ENCODE measurements at places on chromosomes 1 and 21. TPM values are rescaled to one million over a fixed set of nuclear protein-coding genes. Genes with fewer than 3 reads are reported as not detected.
A peak's percentile ranks its signal among the peaks of the same experiment; 100 is the strongest.

DNA sequence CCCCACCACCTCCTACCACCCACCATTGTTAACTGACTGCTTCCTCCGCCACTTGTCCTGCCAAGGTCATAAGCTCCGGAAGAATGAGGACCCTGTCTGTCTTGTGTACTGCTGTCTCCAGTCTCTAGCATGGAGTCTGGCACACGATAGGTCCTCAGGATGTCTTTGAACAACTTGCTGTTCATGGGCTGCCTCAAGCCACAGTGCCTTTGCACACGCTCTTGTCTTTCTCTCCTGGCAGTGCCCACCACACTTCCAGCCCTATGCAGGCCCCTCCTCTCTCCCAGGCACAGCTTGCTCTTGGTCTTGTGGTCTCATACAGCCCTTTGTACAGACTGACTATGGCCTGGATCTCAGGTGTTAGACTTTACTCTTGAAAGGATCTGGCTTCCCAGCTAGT is 97.6 kb downstream of the ARHGEF10L start:
- DNase-seq = no peak

DNA sequence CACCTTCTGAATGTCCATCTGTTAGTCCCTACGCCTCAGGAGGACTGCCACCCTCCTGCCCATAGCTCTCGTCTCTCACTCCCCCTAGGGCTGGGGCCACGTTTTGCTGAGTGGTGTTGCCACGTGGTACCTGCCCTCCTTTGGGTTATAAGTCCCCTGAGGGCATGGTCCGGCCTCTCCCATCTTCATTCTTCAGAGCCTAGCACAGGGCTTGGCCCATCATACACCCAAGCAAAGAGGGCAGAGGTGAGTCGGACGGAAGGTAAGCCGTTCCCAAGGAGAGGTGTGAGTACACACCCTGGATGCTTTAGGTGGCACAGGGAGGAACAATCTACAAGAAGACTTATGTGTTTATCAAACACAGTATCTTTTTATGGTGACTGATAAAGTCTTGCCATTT is 10.9 kb downstream of the PADI2 start:
- no peak for DNase-seq

- peak; percentile 64 for DNase-seq
These were observed 720 bp upstream of the F3 start for GRCh38 chr1:94542088-94542870.

DSCAM gene
- total RNA-seq = not detected

- peak; percentile 49 for DNase-seq
These were observed 77.8 kb downstream of the BACH1 start for GRCh38 chr21:29376556-29376955.

- DNase-seq = no peak
These were observed 1770.9 kb downstream of the BRINP3 start for GRCh38 chr1:188706742-188707141.

S100A10 gene
- total RNA-seq = 115 TPM

SH3GLB1 gene
- total RNA-seq = 39.2 TPM

GRCh38 chr1:113913887-113914664 is 8.9 kb downstream of the DCLRE1B start:
- DNase-seq = no peak

GRCh38 chr1:168509875-168510791 is 33.7 kb downstream of the XCL2 start:
- peak; percentile 32 for DNase-seq

DNA sequence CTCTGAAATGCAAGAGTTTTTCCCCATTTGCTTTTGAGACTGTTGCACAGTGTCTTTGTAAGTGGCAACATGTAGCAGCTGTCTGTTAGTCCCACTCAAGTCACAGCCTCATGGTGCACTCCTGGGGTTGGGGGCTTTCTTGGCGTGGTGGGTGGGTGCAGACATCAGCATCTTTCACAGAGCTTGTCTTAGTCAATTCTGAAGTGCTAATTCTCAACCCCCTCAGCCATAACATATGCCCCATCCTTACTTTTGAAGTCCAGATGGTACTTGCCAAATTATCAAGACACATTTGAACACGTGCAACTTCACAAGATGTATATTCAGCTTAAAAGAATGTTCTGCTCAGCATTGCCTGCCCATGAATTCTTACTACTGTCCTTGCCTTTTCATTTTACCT is 87.1 kb downstream of the VCAM1 start:
- DNase-seq = peak; percentile 32

GRCh38 chr1:28526886-28527285 is 21.0 kb downstream of the RCC1 start:
- no peak for DNase-seq

- DNase-seq = peak; percentile 2
These were observed at the start of gene RBM11 for GRCh38 chr21:14215971-14216641. RBM11 (plus strand) TSS chr21:14216157; CDS start chr21:14216187, 30 bp downstream.

- no peak for DNase-seq
These were observed 12.1 kb downstream of the IL24 start for GRCh38 chr1:206909161-206909882.

GRCh38 chr21:27240839-27241238 is 274.0 kb upstream of the ADAMTS5 start:
- DNase-seq = no peak

- peak; percentile 49 for DNase-seq
These were observed 12.4 kb downstream of the PSEN2 start for GRCh38 chr1:226882631-226883409.

- DNase-seq = peak; percentile 81
These were observed 27.3 kb upstream of the ZNF362 start for GRCh38 chr1:33228935-33229487.

KRTAP11-1 gene
- total RNA-seq = not detected

- no peak for DNase-seq
These were observed 561.1 kb downstream of the NPHP4 start for GRCh38 chr1:5430911-5431697.

- no peak for DNase-seq
These were observed 22.7 kb downstream of the SLC35D1 start for GRCh38 chr1:67031121-67031858.

- no peak for DNase-seq
These were observed 413.3 kb downstream of the PRDM2 start for GRCh38 chr1:14113271-14113670.

- DNase-seq = no peak
These were observed 19.7 kb upstream of the PGD start for GRCh38 chr1:10379101-10379620.

AZIN2 gene
- 5.0 TPM for total RNA-seq

GRCh38 chr1:227604446-227604845 is 41.1 kb downstream of the ZNF678 start:
- DNase-seq = peak; percentile 8

WDR64 gene
- total RNA-seq = not detected

- DNase-seq = peak; percentile 20
These were observed 61.6 kb downstream of the LRRN2 start for GRCh38 chr1:204623894-204624361.

CD2 gene
- not detected for total RNA-seq

GRCh38 chr21:39645331-39645730 is 32.6 kb downstream of the B3GALT5 start:
- no peak for DNase-seq

DNA sequence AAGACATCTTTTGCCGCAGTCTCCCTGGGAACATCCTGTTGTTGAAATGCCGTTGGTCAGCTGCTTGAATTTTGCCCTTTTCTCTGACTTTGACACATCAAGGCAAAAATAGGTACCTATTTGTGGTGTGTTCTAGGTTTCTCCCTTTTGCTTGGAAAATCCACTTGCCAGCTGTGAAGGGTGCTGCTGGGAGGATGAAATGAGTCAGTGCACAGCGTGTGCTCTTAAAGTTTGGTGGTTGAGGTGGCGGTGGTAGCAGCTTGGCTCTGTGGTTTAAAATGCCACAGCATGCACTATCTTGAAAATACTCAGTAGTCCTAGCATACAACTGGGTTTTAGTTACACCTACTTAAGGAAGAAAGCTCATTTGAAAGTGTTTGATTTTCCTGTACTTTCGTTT is 183.8 kb downstream of the DHRS3 start:
- peak; percentile 92 for DNase-seq

DNA sequence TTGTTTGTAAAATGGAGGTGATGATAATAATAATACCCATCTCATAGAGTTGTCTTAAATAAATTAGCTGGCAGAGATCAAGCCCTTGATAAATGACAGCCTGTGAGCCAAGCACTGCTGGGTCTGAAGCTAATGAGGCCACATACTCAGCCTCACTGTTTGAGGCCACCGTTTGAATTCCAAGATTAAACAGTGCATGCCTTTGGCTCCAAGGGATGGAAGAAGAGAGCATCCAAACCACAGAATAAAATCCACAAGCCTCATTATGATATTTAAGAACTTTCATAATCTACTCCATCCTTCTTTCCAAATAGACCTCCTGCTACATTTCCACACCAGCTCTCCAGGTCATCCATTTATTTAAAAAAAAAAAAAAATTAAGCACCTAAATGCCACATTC is 29.0 kb downstream of the TGFBR3 start:
- no peak for DNase-seq

ATF3 gene
- total RNA-seq = 1.1 TPM

PARS2 gene
- 5.2 TPM for total RNA-seq

DNA sequence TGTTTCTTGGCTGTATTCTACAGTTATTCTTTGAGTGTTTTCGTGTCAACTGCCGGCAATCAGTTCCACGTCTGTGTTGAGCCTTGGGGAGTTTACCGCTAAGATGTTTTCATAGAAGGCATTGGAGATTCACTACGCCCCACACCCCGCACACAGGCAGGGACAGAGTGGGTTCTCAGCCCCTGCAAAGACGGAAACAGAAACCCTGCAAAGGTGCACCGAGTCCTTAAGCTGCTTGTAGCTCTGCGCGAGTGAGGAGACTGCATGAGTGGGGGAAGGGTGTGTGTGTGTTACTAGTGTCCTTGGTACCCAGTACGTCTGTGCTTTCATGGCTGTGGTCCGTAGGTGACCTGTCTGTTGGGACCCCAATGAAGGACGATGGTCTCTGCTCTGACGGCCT is 1.9 kb downstream of the LHX4 start:
- DNase-seq = no peak

GRCh38 chr1:66012106-66012784 is 219.6 kb downstream of the PDE4B start:
- peak; percentile 24 for DNase-seq

GRCh38 chr1:207944571-207944970 is 33.6 kb upstream of the CD34 start:
- DNase-seq = peak; percentile 72

- peak; percentile 35 for DNase-seq
These were observed 95.5 kb downstream of the NEGR1 start for GRCh38 chr1:72186733-72187307.

- no peak for DNase-seq
These were observed 69.4 kb upstream of the KLHDC7A start for GRCh38 chr1:18411321-18411720.

- DNase-seq = no peak
These were observed 6.2 kb downstream of the TMCO4 start for GRCh38 chr1:19793360-19794046.

SH3BGR gene
- total RNA-seq = 2.1 TPM

DNA sequence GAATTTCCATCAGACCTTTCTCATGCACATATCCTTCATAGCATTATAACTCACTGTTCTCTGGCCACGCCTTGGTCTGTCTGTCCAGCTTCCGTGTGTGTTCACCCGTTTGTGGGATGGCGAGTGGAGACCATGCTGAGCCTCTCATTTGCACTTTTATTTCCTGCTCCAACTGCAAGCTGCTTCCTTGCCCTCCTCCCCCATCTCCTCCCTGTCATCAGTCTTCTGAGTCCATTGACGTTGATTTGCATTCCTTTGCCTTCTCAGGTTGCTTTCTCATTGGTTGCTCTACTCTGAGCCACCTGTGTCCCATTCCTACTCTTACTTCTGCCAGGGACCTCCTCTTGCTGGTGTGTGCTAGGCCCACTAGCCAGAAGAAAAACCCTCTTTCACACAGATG is 146.4 kb downstream of the NOS1AP start:
- no peak for DNase-seq

- DNase-seq = no peak
These were observed 40.0 kb upstream of the PRMT6 start for GRCh38 chr1:107016376-107016978.

OR2L8 gene
- not detected for total RNA-seq

GRCh38 chr21:36927719-36928117 is 38.8 kb downstream of the HLCS start:
- DNase-seq = peak; percentile 92

- no peak for DNase-seq
These were observed 3.5 kb downstream of the CD48 start for GRCh38 chr1:160708118-160708517.

DNA sequence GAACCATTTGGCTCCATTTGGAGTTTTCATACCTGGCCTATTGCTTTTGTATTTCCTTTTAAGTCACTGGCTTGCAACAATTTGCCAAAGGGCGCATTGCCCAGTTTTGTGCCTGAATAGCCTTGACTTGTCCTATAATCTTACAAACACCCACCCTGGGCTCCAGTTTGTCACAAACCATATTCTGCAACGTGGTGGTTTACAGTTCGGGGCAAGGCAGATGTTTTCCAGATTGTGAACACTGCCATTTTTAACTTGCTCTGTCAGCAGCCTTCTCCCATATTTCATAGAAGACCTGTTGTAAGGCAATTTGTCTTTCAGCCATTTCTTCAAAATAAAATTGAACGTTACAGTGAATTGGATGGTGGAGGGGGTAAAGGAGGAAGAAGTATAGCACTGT is 53.2 kb upstream of the UBE2U start:
- DNase-seq = no peak

DNA sequence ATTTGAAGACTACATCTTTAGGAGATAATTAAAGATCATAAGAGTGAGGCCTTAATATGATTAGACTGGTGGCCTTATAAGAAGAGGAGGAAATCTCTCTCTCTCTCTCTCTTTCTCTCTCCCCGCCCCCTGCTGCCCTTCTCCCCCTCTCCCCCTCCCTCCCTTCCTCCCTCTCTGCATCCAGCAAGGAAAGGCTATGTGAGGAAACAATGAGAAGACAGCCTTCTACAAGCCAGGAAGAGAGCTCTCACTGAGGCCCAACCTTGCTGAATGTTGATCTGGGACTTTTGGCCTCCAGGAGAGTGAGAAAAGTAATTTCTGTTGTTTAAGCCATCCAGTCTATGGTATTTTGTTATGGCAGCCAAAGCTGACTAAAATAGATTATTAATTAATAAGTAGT is 21.6 kb downstream of the FOXD3 start:
- no peak for DNase-seq

CADM3 gene
- total RNA-seq = 1.0 TPM

DNA sequence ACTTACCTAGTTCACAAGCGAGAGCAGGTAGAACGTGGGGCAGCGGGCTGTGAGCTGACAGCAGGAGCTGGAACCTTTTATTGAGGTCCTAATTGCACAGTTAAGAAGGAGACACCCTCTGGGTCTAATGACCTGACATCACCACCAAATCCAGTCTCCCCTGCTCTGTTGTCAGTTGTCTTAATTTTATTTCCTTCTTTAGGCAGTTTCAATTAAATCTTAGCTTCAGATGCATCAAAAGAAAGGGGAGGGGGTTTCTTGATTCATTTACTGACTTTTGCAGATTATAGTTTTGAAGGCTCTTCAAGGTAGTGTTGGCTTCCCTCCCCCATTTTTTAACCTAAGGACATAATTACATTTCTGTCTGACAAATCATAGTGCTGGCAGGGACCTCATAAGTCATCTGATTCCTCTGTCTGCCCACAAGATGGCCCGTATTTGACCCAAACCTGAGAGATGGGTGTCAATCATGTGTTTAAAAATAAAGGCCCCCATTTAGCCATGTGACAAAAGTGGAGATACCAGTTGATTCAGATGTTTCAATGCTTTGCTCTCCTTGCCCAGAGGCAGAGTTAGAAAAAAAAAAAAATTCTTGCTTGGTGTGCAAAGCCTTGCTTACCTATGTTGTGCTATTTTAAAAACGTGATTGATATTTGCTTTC is at the start of gene TCHHL1:
Gene TCHHL1 (minus strand): TSS at position 51 of the 661 bp plus-strand sequence. CDS start 921 bp downstream, outside the sequence.
- no peak for DNase-seq

SPRR4 gene
- not detected for total RNA-seq

MRPS21 gene
- total RNA-seq = 58.8 TPM

GRCh38 chr1:38113159-38113666 is 66.6 kb upstream of the POU3F1 start:
- no peak for DNase-seq

FAM72A gene
- total RNA-seq = 6.2 TPM
